Fibroblast of the aortic adventitia (primary cell): ENCODE measurements at places on chromosomes 6 and 20.

- DNase-seq, result no peak
These were observed 59.1 kb upstream of the PRDM1 start for GRCh38 chr6:106026748-106027715.

DNA sequence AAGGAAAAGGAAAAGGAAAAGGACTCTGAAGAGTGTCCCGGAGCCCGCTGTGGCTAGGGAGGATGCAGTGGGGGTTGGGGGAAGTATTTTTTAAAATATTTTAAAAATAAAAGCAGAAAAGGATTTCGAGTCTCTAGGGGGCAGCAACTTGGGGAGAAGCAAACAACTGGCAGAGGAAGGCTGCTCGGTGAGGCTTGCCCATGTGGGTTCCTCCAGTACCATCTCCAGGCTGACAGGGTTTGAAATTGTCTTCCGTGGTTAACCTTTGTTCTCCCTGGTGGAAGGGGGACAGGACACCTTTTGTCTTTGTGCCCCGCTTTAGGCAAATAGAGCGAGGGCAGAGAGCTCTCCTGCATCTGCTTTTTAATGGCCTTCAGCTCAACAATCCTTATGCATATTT is 60.4 kb upstream of the SNX9 start:
- no peak for DNase-seq

DNA sequence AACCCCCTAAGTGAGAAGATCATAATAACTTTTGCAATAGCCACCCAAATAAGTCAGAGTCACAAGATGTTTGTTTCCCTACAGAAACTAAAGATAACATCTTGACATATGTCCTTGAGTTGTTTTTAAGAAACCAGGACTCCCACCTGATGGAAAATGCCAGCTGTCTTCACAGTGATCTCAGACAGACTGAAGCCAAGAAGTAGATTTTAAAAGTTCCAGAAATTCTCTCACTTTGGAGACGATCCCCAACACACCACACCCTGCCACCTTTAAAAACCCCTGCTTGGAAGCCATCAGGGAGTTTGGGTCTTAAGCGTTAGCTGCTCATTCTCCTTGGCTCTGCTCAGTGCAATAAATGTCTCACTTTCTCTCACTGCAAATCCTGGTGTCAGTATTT is 63.0 kb downstream of the GPR6 start:
- DNase-seq, result no peak

- no peak for DNase-seq
These were observed 51.9 kb upstream of the MARCKS start for GRCh38 chr6:113805173-113805790.
